Common myeloid progenitor, CD34-positive (primary cell): ENCODE measurements at places on chromosomes 1 and 21.

DNA sequence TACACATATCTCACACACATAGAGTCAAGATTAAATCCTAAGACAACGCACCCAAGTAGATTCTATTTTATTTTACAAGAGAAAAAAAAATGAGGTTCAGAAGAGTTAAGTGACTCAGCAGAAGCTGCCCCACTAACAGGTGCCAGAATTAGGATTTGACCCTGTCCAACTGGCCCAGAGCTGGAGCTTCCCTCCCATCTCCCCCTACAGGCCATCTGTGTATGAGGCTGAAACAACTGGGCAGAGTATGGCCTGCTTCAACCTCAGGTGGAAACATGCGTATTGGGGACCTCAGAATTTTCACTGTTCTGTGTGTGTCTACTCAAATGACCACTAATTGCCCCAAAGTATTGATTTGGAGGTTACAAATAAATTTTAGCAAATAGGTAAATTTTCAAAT lies 29.9 kb downstream of the PSMG1 start:
- no peak for DNase-seq

GRCh38 chr1:204928671-204929486 lies 58.2 kb downstream of the NFASC start:
- no peak for DNase-seq

GRCh38 chr1:244173769-244174168 lies 122.7 kb downstream of the ZBTB18 start:
- no peak for DNase-seq

GRCh38 chr1:219507437-219507836 lies 105.5 kb downstream of the ZC3H11B start:
- no peak for DNase-seq

DNA sequence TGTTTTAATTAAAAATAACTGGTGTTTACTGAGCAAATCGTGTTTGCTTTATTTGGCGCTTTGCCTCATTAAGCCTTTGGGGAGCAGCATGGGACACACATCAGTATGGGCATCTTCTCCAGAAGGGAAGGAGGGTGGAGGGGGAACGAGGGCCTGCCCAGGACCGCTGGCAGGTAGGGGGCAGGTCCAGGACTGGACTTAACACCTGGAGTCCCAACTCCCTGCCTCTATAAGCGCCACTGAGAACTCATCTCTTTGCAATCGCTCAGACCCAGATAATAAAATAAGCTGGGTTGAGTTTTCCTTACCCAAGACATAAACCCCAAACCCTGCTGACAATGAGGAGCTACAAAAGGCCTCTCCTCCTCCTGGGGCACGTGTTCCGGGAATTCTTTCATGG lies 15.1 kb downstream of the ABCG1 start:
- DNase-seq: no peak

- DNase-seq: peak; percentile 98
Observed at GRCh38 chr1:25642574-25643108, 26.1 kb downstream of the MAN1C1 start.

DNA sequence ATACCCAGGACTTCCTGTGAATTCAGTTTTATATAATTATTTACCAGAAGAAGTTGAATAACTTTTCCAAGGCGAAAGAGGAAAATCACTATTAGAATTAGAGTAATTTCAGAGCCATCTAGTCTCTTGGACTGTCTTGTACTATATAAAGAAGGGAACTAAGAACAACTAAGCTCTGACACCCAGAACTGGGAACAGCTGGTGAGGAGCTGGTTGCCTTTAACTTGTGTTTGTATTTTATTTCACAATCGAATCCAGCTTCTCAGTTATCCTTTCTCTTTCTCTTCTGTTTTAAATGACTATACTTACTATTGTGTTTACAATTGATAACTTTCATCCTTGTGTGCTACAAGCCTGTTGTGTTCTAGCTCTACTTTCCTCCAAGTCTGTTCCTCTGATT lies 8.4 kb downstream of the SNX27 start:
- DNase-seq: no peak

DNA sequence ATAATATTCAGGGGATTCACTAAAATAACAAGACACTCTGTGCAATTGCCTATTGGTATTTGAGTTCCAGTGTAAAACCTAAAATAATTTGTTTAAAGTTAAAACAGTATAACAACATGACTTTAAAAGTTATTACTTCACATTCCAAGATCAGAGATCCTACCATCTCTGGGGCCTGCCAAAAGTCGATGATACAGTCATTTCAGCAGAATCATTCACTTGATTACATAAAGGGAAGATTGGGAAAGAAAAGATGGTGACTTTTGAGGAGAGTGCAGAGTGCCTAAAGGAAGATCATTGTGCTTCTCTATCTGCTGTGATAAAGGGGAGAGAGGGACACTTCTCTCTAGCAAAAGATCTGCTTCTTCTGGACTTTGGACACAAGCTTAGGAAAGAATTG lies 784.4 kb upstream of the ADGRL4 start:
- DNase-seq: no peak

DNA sequence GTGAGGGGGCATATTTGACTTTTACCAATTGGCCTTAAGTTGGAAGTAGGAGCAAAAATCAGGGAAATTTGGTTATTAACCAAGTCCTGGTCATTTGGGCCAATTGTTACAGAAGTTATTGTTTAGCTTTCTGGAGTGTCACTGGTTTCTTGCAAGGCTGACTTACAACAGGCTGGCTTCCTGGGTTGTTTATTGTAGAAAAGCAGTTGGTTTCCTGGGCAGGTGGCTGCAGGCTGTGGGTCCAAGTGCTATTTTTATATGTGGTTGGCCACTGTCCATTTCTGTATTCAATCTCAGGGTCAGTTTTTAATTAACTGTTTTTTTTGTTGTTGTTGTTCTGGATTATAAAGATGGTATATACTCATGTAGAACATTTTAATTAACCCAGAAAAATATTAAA lies 174.1 kb downstream of the KCNJ6 start:
- no peak for DNase-seq

DNA sequence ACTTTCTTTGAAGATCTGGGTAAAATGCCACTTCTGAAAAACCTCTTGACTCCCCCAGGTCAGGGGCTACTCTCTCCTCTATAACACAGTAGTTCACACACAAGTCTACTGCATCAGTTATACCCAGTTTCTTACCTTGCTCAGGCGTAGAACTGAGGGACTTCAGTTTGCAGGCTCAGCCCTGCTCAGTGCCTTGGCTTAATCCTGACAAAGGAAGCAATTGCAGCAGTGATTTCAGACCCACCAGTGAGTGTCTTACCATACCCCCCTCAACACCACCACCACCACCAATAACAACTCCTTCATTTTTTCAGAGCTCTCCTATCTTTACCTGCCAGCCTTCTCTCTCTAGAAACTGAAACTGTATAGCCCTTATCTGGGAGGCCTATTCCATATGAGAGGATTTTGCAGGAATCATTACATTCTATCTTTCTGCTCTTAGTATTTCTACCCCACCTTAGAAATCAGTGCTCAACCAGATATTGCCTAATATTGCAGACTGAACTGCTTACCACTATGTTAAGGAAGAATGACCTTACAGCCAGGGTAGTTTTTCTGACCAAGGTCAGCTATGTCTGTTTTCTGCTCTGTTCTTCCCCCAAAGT lies 105.5 kb upstream of the S1PR1 start:
- no peak for DNase-seq

- DNase-seq: no peak
Observed at GRCh38 chr1:238830036-238830611, 556.2 kb upstream of the CHRM3 start.

DNA sequence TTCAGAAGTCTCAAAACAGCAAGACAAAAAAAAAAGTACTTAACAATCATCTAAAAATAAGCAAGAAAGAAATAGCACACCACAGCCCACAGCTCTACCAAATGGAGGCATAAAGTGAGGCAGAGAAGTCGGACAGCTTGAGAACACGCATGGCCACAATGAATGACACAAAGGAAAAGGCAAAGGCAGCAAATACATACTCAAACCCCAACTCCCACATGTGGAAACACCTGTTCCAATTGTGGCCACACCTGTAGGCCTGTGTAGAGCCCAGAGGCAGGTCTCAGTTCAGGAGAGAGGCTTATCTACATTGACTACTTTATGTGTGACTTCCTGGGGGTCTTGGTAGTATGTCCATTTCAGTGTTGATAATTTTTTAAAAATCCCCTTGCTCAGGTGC lies 543.5 kb downstream of the LMO4 start:
- DNase-seq: no peak

- peak; percentile 60 for DNase-seq
Observed at GRCh38 chr1:29282924-29283803, 46.8 kb downstream of the PTPRU start.

GRCh38 chr1:2340086-2340917 lies 51.1 kb downstream of the MORN1 start:
- DNase-seq: no peak

DNA sequence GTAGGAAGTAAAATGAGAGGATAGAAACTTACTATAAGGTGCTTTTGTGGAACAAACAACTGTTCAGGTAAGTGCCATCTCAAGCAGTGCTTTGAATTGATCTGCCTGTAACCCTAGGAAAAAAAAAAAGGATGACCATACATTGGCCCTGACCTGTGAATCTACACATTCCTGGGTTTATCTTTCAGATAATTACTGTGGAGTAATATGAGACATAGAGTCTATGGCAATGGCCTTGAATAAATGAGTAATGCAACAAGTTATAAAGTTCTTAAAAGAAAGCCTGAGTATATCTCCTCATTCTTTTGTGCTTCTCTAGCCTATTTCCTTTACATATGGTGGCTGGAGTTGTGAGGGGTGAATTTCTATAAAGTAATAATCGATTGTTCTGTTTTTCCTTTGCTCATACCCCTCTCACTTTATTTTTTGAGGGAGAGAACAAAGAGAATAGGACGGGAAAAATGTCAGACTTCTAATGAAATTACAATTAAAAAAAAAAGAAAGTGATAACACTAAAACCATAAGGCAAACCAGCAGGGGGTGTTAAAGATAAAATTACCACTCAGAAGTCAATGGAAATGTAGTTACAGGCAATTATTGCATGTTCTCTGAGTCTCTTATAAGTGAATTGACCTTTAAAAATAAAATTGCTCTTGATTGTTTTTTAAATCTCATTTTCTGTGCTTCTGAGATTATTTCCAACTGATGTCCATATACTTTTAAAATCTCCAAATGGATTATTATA lies 12.4 kb upstream of the ATP1A1 start:
- peak; percentile 21 for DNase-seq

- no peak for DNase-seq
Observed at GRCh38 chr1:160548960-160549664, 26.1 kb upstream of the SLAMF6 start.

DNA sequence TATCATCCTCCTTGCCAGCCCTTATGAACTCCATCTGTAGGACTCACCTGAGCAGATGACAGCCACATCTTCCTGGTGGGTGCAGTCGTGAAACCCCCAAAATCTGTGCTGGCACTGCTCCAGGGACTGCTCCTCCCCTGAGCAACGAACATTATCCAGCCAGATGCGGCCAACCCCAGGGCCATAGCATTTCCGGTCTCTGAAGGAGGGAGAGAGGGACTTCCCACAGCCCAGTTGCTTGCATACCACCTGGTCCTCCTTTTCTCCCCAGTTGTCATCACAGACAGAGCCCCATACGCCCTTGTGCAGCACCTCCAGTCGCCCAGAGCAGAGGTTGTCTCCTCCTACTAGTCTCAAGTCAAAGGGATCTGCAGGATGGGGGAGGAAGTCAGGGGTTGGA lies 8.5 kb downstream of the CD5L start:
- no peak for DNase-seq

DNA sequence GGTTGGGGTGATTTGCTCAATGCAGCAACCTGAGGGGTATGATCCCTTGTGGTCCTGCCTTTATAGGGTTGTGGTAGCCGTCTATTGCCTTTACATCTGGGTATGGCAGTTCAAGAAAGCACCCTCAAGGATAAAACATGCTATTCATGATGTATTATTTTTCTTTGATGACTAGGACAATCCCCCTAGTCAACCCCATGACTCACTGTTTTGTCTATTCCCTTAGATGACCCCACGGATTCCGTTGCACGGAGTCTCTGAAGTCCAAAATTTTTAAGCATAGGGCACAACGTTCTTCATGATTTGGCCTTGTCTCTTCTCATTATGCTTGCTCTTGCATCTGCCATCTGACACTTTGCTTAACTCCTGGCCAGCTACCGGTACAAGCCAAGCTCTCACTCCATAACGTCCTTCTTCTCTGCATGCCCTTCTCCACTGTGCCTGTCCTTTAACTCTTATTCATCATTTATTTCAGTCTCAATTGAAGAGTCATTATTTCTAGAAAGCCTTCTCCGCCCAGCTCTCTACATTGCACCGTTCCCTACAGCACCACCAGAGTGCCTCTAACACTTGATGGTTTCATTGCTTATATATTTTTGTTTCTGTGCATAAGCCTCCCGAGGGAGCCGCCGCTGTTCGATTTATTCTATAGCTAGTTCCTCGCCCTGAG lies 838 bp upstream of the DISP1 start:
- DNase-seq: no peak

DNA sequence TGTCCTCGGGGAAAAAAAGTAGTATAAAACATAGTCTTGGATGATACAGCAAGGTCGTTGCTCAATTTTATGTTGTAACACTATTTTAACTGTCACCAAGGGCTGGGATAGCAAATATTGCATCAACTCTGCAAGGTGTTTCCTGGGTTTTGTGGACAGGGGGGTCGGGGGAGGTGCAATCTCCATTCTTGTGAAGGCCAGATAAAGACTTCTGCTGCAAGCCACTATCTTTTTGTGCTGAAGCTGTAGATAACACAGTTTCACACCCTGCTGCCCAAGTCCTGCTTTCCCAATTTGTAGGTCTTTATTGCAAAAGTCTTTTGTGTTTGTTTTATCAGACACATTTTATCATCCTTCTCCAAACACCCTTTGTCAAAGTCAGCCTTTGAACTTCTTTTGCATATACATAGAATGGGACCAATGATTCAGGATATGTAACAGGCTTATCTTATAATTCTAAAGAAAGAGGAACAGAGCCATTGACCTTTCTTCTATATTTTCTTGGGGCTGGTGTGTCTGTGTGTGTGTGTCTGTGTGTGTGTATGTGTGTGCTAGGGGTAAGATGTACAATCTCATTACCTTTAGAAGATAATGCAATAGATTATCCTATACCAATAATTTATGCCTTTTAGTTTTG lies 140.6 kb downstream of the RUNX1 start:
- DNase-seq: peak; percentile 97

DNA sequence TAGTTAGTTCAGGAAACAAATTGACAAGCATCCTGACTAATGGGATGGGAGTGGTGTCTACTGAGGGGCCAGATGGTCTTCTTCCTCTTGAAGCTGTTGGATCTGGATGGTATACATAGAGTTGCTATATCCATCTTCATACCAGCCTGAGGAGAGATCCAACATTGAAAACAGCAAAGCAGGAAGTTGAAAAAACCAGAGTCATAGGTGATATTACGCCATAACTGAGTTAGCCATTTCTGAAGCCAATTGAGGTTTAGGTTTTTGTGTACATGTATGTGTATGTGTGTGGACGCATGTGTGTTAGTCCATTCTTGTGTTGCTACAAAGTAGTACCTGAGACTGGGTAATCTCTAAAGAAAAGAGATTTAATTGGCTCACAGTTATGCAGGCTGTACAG lies 2.3 kb upstream of the TSPAN2 start:
- DNase-seq: peak; percentile 54
